ENCODE measurements at places on chromosomes 2 and 18.

DNA sequence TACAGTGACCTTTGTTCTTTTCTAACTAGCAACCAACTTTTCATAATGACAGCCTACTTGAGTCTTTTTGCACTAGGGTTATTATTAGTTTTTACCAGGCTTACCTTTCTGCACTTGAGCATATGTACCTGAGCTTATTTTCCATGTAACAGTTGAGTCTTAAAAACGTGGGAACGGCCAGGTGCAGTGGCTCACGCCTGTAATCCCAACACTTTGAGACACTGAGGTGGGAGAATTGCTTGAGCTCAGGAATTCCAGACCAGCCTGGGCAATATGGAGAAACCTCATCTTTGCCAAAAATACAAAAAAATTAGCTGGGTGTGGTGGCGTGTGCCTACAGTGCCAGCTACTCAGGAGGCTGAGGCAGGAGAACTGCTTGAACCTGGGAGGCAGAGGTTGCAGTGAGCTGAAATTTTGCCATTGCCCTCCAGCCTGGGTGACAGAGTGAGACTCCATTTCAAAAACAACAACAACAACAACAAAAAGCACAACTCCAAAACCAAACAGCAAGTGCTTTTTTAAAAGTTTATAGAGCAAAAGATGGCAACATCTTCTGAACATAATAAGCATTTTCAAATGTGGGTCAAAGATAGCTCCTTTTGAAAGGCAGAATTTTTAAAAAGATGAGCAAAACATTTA lies 57.1 kb upstream of the CD28 start:
- DNase-seq, result no peak

DNA sequence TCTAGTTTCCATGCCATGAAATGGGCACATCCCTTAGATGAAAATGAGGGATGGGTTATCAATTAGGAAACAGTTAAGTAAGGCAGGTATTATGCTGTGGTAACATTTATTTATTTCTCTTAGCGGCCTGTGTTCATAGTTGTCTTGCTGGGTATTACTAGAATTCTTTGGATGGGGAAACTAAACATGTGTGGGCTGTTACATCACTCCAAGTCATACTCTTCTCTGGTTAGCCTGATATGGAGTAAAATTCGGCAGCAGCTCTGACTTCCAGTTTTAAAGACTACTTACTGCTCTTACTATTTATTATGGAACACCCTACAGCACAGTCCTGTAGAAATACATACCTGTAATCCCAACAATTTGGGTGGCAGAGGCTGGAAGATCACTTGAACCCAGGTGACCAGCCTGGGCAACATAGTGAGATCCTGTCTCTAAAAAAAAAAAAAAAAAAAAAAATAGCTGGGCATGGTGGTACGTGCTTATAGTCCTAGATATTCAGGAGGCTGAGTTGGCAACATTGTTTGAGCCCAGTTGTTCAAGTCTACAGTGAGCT lies 33.1 kb upstream of the RASGRP3 start:
- DNase-seq, result no peak

- DNase-seq, result no peak
These were observed 173.1 kb downstream of the SEPTIN10 start for GRCh38 chr2:109440499-109441156.

DNA sequence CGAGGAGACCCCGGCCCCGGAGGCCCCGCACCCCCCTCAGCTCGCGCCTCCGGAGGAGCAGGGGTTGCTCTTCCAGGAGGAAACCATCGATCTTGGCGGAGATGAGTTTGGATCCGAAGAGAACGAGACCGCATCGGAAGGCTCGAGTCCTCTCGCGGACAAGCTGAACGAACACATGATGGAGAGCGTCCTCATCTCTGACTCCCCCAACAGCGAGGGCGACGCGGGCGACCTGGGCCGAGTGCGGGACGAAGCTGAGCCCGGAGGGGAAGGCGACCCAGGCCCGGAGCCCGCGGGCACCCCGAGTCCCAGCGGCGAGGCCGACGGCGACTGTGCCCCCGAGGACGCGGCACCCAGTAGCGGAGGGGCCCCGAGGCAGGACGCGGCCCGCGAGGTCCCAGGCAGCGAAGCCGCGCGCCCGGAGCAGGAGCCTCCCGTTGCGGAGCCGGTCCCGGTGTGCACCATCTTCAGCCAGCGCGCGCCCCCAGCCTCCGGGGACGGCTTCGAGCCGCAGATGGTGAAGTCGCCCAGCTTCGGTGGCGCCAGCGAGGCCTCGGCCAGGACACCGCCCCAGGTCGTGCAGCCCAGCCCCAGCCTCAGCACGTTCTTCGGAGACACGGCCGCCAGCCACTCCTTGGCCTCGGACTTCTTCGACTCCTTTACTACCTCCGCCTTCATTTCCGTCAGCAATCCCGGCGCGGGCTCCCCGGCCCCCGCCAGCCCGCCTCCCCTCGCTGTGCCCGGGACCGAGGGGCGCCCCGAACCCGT lies 8.3 kb downstream of the TRAPPC12 start:
- no peak for DNase-seq

- DNase-seq, result no peak
These were observed 49.0 kb downstream of the VSNL1 start for GRCh38 chr2:17589406-17590035.

GRCh38 chr18:11110509-11110908 lies 38.9 kb downstream of the PIEZO2 start:
- no peak for DNase-seq

- DNase-seq, result no peak
These were observed 155.5 kb downstream of the MTX2 start for GRCh38 chr2:176424746-176425145.

GRCh38 chr2:88563129-88563528 lies 64.1 kb downstream of the EIF2AK3 start:
- DNase-seq, result no peak

GRCh38 chr2:216082117-216082711 lies 495 bp downstream of the TMEM169 start:
- no peak for DNase-seq

- DNase-seq, result no peak
These were observed 256.9 kb upstream of the DPP10 start for GRCh38 chr2:114185501-114185900.

DNA sequence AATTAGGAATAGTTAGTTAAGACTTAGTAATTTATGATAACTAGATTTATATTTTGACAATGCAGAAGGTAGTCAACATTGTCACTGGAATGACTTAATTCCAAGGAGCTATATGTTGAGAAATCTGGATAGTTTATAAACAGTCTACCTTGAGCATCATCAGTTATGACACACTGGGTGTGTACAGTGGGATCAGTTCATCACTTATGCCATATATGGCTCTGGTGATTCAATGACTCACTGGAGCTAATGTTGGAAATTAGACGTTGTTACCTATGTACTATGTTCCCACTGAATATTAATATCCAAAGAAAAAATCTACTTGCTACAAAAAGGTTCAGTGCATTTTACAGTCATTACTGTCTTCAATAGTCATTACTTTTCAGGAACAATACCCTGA lies 34.0 kb upstream of the ITPRID2 start:
- no peak for DNase-seq

DNA sequence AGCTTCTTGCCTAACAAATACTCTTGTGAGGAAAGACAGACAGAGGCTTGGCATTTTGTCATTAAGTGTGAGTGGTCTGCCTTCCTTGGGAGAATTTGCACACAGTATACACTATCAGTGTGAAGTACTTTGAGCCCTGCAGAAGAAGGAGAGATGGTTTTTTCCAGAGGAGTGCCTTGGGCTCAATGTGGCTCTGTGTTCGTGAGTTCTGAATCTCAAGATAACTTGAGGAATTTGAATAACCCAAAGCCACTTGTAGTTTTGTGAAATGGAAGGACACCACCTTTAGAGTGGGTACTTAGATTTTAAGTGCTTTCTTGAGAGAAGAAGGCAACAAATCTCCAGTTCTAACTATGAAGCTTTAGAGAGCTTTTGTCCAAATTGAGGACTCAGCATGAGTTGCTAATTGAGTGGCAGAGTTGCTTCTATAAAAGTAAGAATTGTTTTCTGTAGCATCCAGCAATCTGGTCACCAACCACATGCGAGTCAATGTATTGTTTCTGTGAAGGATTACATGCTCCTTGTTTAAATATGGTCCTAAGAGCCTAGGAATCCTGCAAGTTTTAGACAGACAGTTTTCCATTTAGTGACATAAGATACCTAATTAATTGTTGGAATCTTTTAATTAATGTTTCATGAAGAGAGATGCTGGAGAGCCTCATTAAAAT lies 68.3 kb downstream of the BABAM2 start:
- no peak for DNase-seq

- DNase-seq, result no peak
These were observed 94.6 kb downstream of the PTGR3 start for GRCh38 chr18:75114231-75114764.

DNA sequence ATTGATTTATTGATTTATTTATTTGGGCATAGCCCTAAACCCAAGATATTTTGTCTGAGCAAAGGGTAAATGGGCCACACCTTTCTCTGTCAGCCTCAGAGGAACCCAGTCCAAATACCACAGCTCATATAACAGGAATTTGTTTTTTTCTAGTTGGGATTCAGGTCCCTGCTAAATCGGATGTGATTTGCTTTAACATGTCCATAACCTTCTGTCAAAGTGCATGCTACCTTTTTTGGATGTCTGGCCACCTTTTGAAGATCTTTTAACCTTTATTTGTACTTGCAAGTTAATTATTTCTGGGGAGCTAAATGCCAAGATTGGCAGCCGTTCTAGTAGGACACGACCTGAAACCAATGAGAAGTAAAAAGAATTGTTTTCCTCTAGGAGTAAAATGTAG lies 303.2 kb upstream of the UBE2E3 start:
- no peak for DNase-seq

DNA sequence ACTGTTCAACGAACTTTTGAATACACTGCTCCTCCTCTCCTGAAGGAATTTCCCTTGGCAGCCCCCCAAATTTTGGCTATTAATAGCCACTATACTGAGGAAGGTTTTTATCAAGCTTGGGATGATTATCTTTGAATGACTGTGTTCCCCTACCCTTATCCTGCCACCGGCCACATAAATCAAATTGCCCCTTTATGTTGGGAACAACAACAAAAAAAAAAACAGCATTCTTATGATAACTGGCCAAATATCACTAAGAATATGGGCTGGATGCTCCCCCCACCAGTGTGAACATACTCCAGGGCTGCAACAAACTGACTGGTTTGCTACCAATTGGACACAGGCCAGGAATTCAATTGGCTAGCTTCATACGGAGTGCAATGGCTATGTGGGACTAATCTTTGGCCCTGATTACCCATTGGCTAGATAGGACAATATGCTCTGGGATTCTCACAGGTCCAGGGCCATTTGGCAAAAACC lies 20.6 kb downstream of the DUSP11 start:
- DNase-seq, result no peak

DNA sequence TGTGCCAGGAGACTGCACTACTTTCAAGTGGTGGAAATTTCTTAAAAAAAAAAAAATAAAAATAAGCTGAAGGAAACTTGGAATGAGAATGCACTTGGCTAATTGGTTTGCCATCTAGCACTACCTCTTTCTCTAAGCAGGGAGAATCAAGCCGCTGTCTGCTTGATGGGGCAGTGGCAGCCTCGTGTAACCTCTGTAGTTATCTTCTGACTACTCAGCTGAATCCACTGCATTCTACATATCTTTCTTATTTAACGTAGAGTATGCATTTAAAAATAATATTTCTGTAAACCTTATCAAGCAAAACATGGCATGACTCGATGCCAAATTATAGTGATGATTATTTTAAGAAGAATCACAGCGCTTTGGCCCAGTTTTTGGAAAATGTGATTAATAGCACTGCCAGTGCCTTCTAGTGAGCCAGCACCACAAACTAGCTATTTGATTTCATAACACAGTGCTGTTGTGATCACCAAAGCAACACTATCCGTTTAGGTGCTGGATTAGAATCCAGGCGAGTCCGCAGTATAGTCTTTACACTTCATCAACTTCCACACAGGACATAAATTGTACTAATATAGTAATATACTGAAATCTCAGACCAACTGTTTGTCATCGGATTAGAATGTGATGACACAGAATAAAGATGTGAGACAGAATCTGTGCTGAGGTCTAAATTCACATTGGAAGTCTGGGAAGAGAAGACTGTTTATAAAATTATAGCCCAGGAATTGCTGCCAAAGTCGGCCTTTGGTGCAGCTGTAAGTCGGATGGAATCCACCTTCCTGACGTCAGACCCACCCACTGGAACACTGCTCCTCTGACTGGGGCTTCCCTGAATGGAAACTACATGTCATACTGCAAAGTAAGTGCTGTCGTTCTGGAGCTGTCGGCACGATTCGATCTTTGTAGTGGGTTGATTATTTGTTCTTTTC lies 136.5 kb upstream of the ETAA1 start:
- DNase-seq, result no peak

GRCh38 chr2:49278141-49278540 lies 123.8 kb upstream of the FSHR start:
- no peak for DNase-seq

DNA sequence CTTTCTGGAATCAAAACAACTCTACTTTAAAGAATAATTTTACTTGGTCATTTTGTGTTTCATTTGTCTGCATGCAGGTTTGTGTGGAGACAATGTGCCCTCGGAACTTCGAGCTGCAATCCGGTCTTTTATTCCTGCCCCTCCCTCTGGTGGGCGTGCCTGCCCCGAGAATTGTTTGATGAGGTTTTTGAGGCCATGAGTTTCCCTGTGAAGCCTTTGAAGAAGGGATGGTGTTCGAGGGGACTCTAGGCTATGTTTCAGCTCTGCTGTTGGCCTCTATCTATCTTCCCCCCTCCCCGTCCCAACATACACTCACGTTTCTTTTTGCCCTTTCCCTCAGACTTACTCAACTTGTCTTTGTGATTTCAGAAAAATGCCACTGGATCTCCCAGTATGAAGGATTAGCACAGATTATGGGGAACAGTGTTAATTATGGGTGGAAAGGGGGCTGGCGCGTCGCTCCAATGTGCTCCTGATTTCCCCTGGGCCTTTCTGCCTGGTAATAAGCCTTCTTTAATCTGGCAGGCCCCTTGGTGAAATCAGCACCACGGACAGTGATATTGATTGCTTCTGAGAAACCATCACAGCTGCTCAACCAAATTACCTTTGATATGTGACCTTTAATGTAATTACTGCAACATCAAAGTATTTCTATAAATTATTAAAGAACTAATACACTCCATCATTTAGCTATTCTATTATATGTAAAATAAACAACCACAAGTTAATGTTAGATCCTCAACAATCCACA lies 82.2 kb downstream of the CELF4 start:
- DNase-seq, result no peak

- DNase-seq, result no peak
These were observed 213.8 kb downstream of the DSC3 start for GRCh38 chr18:30828700-30829099.

GRCh38 chr18:55491616-55492015 lies 96.4 kb downstream of the TCF4 start:
- no peak for DNase-seq

GRCh38 chr2:56448403-56449001 lies 264.7 kb downstream of the CCDC85A start:
- no peak for DNase-seq

DNA sequence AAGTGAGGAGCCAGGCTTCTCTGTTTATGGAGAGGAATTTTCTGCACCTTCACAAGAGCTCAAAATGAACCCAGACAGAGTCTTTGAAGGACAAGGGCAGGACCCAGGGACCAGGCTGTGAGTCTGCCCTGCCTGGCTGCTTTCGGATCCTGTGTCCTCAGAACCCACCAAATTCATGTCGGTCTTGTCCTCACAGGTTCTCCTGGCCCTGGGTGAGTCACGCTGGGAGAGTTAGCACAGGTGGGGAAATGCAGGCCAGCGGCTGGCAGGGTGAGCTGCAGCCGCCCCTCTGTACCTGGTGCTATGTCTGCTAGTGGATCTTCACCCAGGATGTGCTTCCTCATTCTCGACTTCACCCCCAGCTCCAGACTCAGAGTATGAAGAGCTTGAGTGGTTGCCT lies 35.8 kb upstream of the TPO start:
- no peak for DNase-seq
